ENCODE measurements at places on chromosomes 5 and 9. TPM values are rescaled to one million over a fixed set of nuclear protein-coding genes. Genes with fewer than 3 reads are reported as not detected.

DNA sequence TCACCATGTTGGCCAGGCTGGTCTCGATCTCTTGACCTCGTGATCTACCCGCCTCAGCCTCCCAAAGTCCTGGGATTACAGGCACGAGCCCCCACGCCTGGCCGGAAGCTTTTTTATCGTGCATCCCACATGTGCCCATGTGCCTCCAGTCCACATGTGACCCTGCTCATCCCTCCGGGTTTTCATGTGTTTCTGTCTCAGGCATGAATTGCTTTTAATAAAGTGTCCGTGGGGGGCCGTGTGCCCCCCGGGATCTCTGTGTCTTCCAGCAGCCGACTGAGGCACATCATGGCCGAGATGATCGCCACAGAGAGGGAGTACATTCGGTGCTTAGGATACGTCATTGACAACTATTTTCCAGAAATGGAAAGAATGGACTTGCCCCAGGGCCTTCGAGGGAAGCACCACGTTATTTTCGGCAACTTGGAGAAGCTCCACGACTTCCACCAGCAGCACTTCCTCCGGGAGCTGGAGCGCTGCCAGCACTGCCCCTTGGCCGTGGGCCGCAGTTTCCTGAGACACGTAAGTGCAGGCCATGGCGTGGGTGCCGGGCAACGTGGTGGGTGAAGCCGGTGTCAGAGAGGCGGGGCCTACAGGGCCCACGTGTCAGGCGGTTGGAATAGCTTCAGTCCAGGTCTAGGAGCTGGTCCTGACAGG is 22.1 kb upstream of the LRRC14B start:
- no peak for DNase-seq

UBQLN1 gene
- total RNA-seq = 94.6 TPM

- DNase-seq = no peak
These were observed 19.2 kb downstream of the DMAC1 start for GRCh38 chr9:7780261-7780988.

DNA sequence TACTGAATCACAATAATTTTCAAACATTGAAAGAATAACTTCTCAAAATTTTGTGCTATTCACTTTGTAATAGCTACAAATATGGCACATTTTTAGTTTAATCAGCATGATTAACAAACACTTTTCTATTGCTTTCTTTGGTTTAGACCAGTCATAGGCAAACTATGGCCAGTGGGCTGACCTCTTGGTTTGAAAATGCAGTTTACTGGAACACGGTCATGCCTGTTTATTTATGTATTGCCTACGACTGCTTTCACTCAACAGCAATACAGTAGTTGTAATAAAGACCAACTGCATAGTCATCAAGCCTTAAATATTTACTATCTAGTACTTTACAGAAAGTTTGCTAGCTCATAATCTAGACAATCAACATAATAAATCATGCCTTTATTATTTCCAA is 810.8 kb downstream of the TLE1 start:
- DNase-seq = no peak

GRCh38 chr5:135213466-135214239 is 179.6 kb upstream of the PITX1 start:
- DNase-seq = no peak

GRCh38 chr9:131668439-131669268 is 71.2 kb downstream of the RAPGEF1 start:
- peak; percentile 73 for DNase-seq

TEX48 gene
- not detected for total RNA-seq

DNA sequence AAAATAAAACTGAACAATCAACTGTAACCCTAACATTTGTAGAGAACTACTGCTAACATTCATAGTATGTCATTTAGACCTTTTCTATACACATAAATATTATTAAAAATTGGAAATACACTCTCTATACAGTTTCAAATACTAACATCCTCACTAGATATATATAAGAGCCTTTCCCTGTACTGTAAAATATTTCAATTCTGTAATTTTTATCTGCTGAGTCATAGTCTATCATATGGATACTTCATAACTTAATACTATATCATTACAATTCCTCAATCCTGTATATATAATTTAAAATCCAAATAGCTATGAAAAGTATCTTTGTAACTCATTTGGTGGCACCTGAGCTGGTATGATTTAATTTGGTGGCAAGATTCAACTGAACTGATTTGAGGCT is 55.8 kb downstream of the FBXO4 start:
- no peak for DNase-seq

ETF1 gene
- total RNA-seq = 163 TPM

Data from H4 (cell line).